Suppressor macrophage (primary cell): ENCODE measurements at places on chromosomes 4 and X.
A peak's percentile ranks its signal among the peaks of the same experiment; 100 is the strongest.

DNA sequence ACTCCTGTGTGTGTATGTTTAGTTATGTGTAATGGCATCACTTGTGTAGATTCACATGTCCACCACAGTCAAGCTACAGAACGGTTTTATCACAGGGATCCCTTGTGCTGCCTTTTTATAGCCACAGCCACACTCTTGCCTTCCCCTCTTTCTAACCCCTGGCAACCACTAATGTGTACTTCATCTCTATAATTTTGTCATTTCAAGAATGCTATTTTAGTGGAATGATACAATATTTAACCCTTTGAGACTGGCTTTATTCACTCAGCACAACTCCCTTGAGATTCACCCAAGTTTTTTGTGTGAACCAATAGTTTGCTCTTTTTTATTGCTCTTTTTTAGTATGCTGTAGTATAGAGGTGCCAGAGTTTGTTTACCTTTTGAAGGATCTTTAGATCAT lies 112.1 kb downstream of the CDKL5 start:
- DNase-seq, result no peak

- DNase-seq, result no peak
Observed at GRCh38 chr4:99863-100262, 24.4 kb upstream of the ZNF718 start.

- DNase-seq, result peak; percentile 17
Observed at GRCh38 chrX:2967998-2968909, 38.1 kb upstream of the ARSH start.

GRCh38 chr4:23747281-23747735 lies 142.5 kb downstream of the PPARGC1A start:
- no peak for DNase-seq
